ENCODE measurements at places on chromosomes 6 and 20.

- DNase-seq, result peak; percentile 32
Observed at GRCh38 chr6:27251112-27251605, 3.7 kb downstream of the PRSS16 start.

- DNase-seq, result no peak
Observed at GRCh38 chr6:44120692-44121443, 6.4 kb downstream of the MRPL14 start.

DNA sequence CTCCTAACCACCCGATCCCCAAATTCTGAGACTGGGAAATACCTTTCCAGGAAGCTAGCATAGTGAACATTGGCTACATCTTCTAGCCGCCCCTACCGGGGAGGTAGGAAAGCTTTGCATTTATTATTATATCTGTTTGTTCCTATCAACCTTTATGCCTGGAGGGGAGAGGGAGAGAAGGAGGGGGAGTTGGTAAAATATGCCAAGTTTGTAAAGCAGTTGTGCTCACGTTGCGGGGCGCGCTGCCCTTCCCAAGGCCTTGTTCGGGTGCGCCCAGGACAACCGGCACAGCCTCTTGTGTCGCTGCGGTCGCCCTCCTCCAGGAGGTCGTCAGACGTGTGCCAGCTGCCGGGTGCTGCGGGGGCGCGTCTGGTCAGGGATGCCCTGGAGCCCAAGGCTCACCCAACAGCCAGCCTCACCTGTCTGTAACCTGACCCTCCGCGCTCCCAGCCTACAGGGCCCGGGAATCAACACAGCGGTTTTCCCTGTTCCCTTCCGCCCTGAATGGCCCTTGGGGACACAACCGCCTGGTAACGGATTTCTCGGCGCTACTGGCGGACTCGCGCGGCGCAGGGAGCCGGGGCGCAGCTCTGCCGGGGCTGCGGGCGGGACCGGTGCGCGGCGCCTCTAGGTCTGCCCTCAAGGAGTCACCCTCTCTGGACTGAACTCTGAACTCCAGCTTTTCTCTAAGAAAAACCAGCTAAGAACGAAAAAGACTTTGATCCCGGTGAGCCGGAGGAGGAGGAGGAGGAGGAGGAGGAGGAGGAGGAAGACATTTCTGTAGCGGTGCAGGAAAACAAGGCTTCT is 1.1 kb upstream of the OVOL2 start:
- no peak for DNase-seq

- DNase-seq, result no peak
Observed at GRCh38 chr20:36555248-36555647, 13.9 kb downstream of the MYL9 start.

GRCh38 chr20:11459090-11459890 is 458.4 kb upstream of the BTBD3 start:
- DNase-seq, result no peak

DNA sequence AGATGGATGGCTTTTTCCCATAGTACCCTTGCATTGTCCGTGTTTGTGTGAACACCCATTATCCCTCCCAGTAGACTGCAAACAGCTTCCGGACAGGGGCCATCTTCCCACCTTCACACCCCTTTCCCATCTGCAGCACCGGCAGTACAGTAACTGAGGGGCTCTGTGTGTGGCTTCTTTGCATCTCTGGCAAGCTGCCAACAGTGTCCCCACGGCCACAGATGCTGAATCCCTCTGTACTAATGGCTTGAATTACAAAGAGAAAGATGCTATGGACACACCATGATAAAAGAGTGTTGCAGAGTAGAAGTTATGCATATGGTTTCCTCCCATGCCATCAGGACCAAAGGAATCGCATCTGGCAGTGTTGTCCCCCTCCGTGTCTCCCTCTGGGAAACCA is 101.1 kb upstream of the CDYL start:
- no peak for DNase-seq

DNA sequence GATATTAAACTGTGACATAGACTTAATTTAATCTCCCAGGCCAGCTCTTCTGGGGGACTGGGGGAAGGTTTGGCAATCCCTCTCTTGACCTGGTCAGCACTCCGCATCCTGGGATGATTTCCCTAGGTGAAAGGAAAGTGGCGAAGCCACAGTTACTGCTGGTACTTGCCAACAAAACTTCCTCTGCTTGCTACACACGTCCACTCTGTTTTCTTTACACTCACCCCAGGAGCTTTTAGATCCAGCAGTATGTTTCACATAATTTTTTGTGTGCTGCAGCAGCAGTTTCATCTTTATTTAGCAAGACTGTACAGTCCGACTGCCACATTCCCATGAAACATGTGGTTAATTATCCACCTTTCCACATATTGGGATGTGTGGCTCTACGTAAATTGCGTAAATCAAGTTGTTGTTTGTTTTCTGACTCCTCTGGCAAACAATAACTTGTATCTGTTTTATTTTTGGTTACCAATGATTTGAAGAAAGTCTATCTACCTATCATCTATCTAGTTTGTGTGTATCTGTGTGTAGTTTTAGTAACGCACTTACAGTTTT is 284.0 kb downstream of the PHF3 start:
- no peak for DNase-seq
